ENCODE measurements at places on chromosomes 5 and 9.
A peak's percentile ranks its signal among the peaks of the same experiment; 100 is the strongest.

DNA sequence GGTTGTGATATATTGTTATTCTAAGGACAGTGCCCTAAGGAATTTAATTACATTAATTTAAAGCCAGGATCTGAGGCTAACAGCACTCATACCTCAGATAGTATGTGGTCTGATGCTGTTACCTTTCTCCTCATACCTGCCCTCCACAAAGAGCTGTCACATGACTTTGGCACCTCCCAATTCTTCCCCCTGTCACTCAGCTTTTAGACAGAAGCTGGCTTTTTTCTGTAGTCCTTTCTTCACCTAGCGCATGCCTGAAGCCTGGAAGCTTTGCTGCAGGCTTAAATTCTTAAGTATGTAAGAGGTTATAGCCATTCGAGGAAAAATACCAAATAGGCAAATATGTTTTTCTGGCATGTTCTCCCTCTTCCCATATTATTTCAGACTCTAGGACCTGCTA lies 61.0 kb upstream of the ADAMTS19 start:
- DNase-seq: no peak

DNA sequence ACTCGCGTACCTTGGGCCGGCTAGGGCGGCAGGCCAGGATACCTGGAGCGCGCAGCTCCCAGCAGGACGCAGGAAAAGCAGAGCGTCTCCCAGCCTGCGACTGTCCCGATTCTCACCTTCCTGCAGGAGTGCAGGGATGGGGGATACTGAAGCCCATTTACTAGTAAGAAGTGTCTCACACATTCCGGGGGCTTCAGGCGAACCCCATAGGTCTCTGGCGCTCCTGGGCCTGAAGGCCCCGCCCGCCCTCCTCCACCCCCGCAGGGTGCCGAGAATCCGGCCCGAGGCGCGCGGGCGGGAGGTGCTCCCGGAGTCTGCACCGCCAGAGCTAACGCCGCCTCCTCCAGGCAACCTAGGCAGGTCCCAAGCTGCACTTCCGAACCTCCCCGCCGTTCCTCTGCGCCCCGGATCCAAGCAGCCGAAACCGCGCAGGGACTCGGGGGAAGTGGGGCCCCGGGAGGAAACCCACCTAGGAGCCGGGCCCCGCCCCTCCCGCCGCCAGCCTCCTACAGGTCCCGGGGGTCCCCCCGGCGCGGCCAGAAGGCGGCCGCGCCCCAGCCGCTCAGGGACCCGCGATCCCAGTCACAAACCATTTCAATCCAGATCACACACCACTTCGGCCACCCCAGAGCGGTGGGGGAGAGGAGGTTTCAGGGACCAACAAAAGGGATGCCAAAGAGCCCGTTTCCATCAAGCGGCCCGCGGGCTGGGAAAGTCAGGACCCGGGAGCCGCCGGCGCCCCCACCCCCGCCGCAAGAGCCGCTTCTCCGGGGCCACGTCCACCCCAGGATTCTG lies 1.2 kb downstream of the ROR2 start:
- DNase-seq: peak; percentile 7

DNA sequence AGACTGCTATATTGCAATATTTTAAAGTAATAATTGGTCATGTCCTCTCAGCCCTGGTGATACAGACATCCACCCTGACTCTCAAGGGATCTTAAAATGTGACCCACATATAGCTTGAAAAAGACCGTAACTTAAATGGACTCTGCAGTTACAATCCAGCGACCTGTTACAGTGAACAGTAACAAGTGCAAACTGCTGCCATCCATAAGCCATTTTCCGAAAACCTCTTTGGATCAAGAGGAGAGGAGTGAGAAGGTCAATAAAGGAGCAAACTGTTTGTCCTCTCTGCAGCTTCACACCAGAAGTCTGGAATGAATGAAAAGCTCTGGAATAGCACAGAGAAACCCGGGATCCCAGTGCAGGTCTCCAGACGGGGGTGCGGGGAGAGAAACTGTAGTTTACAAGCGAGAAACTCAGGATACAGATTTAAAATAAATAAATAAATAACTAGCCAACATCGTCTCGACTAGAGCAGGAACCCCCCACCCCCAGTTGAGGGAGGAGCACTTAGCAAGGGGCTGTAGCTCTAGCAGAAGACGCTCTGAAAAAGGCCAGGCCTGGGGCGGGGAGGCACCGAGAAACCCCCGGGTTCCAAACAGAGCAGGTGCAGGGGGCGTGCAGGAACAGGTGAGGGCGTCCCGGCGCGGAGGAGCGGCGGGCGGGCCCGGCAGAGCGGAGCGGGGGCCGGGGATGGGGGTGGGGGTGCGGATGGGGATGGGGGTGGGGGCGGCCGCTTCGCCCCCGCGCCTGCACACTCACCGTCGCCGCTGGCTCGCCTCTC lies 572 bp downstream of the ZDHHC21 start:
- no peak for DNase-seq

DNA sequence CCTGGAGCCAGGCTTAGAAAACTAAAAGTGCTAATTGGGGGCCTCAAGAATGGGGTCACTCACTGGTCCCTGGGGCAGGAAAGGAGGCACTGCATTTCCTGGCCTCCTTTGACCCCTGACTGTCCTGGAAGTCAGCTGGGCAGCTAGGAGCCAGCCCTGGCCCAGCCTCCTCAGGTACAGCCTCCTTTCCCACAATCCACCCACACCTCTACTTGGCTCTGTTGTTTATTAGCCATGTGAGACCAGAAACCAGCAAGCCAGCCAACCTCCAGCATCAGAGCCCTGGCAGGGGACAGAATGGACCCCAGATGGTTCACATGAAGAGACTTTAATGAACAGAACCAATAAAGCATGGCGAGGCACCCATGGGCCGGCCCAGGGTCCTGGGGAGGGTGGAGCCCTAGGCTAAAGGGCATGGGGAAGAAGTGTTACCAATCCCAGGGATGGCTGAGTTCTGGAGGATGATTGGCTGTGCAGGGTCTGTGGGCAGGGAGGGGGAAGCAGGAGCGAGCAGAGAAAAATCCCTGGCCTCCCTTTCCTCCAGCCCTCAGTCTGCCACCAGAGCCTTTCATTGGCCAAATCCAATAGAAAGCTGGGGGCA lies 55.3 kb upstream of the ANGPTL2 start:
- DNase-seq: no peak
